ENCODE measurements at places on chromosomes 5 and 9.
A peak's percentile ranks its signal among the peaks of the same experiment; 100 is the strongest.

GRCh38 chr5:100828071-100828897 lies 74.8 kb downstream of the ST8SIA4 start:
- DNase-seq, result peak; percentile 19

- no peak for DNase-seq
Measured at GRCh38 chr9:103188781-103189350, 193.7 kb downstream of the CYLC2 start.

DNA sequence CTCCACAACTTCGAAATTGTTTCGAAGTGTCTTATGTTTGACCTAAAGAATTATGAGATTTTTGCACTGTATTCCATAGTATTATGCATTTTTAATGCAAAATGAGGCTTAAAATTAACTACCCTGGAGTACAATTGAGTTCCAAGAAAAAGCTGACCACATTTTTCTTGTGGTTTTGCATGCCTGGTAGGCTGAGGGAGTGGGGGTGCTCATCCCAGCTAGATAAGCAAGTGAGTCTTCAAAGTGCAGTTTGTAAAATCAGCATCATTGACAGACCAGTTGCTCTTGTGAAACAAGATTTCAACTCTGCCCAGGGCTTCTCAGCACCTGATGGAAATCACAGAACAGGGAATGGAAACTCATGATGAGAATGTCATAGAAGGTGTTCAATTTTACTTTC lies 17.0 kb upstream of the NDUFS4 start:
- DNase-seq, result no peak

DNA sequence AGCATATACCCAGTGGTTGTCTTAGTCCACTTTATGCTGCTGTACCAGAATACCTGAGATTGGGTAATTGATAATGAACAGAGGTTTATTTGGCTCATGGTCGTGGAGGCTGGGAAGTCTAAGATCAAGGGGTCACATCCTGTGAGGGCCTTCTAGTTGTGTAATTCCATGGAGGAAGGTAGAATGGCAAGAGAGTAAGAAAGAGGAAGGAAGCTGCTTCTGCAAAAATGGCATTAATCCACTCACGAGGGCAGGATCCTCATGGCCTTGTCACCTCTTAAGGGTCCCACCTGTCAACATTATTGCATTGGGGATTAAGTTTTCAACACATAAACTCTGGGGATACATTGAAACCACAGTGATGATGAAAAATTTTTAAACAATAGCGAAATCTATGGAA lies 17.0 kb downstream of the BTNL8 start:
- no peak for DNase-seq

GRCh38 chr9:70085241-70085640 lies 41.6 kb downstream of the MAMDC2 start:
- DNase-seq, result no peak

GRCh38 chr5:78751872-78752271 lies 103.3 kb upstream of the LHFPL2 start:
- no peak for DNase-seq

DNA sequence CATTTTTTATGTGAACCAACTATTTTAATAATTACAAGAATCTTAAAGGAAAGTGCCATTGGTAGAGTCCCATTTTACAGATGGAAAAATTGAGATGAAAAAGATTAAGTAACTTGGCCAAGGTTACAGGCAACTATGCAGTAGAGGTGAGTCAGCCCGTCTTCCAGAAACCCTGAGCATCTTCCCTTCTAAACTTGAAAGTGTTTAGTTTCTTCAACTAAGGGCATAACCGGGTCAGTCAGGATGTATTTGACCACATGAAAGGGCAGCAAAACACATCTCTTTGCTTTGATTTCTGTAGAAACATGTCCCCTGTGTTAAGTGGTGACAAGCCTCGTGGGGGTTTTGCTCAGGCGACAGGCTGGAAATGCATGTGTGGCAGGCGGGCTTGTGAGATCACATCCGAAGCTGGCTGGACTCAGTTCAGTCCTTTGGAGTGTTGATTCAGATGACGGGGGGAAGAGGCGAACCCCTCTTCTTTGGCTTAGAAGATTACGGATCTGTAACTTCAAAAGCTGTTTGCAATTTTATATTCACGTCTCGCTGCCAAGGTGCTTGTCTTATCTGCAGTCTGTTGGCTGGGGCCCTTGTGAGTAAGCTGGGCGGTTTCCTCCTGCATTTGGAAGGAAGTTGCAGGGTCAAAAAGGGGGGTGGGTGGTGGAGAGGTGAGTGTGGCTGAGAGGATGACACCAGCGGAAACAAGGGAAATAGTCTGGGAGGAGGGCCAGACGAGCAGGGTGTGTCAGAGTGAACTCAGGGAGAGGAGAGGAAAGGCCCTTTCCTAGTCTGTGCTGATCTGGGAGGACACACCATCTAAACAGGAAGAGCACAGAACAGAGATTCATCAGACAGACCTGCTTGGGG lies 78.9 kb upstream of the RPS23 start:
- DNase-seq, result peak; percentile 80

GRCh38 chr9:11779971-11780370 lies 913.2 kb upstream of the TYRP1 start:
- DNase-seq, result no peak

GRCh38 chr5:89204756-89205155 lies 321.8 kb upstream of the MEF2C start:
- no peak for DNase-seq

DNA sequence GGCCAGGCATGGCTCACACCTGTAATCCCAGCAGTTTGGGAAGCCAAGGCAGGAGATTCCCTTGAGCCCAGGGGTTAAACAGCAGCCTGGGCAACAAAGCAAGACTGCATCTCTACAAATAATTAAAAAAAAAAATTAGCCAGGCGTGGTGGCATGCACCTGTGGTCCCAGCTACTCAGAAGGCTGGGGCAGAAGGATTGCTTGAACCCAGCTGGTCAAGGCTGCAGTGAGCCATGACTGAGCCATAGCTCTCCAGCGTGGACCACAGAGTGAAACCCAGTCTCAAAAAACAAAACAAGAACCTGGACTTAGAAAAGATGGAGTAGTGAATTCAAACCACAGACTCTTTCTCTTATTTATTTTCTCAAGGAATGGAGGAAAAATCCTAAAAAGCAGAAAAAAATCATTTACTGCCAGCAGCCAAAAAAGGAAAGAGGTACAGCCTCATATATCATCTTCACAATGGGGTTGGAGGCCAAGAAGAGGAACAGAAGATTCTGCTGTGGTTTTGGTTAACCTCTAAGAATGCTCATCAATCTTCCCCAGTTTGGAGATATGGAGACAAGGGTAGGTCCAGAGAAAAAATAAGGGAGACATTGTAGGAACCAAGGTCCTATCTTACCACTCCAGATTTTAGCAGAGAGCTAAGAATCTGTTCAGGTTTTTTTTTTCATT lies 40.0 kb upstream of the MYO10 start:
- no peak for DNase-seq

- DNase-seq, result no peak
Measured at GRCh38 chr9:5838884-5839571, 6.1 kb upstream of the ERMP1 start.

DNA sequence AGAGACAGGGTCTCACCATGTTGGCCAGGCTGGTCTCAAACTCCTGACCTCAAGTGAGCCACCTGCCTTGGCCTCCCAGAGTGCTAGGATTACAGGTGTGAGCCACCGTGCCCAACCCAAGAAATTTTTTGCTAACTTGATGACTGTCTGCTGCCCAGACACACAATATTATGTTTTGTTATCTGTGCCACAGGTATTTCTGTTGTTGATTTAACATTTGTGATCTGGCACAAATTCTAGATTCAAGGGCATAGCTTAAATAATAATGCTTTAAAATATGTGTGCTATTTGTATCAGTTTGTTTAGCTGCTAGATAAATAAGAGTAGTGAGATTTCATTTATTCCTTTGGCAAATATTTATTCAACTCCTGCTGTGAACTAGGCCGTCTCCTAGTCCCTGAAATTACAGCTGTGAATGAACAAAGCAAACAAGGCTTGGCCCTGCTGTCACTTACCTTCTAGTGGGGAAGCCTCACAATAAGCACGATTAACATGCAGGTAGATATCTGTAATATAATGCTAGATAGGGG lies 35.3 kb downstream of the GAPVD1 start:
- no peak for DNase-seq

DNA sequence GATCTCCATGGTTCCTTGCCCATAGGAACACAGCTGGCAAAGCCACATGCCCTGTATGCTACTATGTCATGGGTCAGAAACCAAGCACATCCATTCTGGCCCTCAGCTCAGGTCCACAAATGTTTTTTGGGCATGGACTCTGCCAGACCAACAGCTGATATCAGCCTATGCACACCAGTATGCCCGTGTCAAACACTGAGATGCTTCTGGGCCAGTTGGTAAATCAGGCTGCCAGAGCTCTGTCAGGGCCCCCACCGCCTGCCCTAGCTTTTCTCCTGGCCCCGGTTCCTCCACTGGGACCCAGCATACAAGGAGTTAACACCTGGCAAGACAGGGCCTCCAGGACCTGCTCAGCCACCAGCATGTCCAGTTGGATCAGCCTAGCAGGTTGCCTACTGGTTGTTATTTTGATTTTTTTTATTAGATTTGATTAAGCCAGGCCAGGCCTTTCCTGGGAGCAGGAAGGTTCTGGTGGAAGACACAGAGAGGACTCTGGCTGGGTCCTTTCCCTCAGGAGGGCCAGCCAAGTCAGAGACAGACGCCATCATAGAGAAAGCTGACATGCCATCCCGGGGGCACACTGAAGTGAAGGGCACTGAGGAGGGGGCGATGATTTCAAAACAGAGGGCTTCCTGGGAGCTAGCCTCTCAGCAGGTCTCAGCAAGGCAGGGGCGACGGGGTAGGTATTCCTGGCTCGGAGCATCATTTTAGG lies 65.8 kb downstream of the TSTD2 start:
- DNase-seq, result no peak

GRCh38 chr9:121221664-121222055 lies 20.0 kb upstream of the RAB14 start:
- DNase-seq, result no peak

DNA sequence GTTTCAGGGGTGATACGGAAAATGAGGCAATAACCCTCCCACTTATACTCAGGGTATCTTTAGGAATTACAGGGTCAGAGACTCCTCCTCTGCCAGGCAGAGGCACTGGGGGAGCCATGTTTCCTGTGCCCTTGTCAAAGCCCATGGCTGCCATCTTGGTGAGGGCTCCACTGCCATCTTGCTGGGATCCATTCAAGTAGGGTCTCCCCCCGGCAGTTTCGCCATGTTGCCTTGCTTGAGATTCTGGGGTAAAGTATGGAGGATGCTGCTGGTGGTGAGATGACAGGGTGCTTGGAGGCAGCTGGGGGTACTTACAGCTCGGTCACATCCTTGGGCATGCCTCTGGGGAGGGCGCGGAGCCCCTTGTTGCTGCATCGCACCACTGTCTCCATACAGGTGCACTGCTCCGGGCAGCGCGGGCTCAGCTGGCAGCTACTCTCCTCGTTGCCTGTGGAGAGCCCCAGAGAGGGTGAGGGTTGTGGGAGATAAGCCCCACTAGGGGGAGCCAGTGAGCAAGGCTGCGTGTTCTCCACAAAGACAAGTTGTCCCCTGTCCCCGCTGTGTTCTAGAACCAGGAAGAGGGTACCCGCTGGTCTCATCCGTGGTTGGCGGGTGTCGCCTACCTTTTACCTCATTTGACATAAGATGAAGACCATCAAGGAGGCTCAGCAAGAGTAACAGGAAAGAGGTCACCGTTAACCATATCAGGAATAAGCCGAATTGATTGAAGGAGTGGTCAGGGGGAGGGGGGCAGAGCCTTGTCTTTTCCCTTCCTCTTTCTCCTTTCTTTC lies 169.0 kb upstream of the PANK3 start:
- peak; percentile 30 for DNase-seq

DNA sequence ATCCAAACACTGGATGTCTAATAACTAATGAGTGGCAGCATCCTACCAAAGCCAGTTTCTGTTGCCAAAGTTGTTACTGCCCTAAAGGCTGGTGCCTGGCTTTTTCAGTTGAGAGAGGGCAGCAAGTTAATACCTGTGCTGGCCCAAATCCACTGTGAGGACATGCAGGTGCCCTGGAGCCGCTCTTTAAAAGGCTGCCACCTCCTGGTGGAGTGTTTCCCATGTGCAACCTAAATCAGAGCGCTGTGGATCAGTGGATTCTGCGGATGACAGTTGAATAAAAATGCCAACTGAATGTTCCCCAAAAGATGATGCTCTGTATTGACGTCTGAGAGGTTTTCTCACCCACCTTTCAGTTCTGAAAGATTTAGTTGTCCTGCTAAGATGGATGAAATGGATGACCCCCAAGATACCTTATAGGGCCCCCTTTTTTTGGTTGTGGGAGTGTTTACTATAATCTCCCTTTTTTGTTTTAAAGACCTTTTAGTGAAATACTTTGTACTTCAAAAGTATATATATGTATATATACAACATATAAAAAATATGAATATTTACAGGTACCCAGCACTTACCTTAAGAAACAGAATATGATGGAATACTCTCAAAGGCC lies 146.4 kb downstream of the EGFLAM start:
- DNase-seq, result no peak

Data from CD4-positive, alpha-beta T cell treated with Interleukin-4 for 1 hour (primary cell).